GM18507 (cell line): ENCODE measurements at places on chromosomes 1 and 21.

DNA sequence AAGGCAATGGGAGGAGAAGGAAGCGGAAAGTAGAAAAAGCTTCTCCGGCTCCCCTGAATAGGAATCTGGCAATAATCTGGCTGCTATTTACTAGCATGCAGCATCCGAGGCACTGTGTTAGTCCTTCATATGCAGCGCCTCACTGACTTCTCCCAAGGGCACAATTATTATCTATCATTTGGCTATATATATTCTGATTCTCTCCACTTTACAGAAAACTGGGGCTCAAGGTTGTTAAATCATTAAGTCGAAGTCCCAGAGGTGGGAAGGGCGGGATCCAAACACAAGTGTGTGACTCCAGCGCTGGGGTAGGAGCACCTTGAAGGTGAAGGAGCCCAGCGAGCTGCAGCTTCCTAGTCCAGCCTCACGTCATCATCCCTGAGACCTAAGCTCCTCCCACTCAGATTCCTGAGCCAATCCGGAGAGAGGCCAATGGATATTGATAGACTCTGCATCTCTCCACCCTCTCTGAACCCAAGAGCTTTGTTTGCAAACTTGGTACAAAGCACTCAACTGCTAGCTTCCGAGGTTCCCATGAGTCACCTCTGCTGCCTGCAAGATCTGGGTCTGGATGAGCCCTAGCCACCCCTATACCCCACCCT is 16.6 kb upstream of the EYA3 start:
- DNase-seq = no peak

DNA sequence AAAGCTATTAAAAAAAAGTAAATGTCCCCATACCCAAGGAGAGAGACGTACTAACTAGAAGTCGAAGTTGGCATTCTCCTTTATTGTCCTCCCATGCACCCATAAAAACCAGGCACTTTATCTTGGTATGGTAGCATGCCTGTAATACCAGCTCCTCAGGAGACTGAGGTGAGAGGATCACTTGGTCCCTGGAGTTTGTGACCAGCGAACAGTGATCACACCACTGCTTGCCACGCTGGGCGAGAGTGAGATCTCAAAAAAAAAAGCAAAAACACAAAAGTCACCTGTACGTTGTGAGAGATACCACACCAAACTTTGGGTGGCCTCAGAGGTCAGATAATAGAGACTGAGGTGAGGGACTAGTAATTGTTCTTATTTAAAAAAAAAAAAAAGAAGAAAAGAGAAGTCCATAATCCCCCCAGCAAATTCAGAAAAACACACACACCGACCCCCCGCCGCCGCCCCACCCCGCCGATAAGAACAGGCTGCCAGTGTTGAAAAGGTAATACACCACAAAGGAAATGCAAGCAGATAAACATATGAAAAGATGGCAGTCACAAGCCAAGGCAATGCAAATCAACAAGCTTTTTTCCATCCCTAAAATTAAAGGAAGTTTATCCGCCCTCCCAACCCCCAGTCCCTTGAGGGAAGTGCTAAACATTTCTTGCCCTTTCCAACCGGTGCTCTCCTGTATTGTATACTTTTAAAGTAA is 3.6 kb downstream of the L1TD1 start:
- DNase-seq = no peak

- no peak for DNase-seq
Observed at GRCh38 chr1:230359992-230360668, 66.0 kb downstream of the PGBD5 start.

DNA sequence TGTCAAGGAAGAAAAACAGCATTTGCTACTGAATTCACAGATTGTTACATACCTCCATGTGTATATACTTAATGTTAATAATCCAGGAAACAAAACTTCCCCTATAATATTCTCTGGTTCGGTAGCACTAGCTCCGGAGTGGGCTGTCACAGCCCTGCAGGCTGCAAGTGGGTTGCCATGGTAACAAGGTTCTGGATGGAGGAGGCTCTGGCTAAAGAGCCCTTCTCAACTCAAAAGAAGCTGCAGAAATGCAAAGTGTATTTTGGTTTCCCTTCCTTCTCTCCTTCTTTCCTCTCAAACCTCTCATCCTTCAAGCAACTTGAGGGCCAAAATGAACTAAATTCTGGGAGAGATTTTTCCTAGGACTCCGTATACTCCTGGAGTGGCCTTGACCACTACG is 45.2 kb downstream of the ASTN1 start:
- no peak for DNase-seq

DNA sequence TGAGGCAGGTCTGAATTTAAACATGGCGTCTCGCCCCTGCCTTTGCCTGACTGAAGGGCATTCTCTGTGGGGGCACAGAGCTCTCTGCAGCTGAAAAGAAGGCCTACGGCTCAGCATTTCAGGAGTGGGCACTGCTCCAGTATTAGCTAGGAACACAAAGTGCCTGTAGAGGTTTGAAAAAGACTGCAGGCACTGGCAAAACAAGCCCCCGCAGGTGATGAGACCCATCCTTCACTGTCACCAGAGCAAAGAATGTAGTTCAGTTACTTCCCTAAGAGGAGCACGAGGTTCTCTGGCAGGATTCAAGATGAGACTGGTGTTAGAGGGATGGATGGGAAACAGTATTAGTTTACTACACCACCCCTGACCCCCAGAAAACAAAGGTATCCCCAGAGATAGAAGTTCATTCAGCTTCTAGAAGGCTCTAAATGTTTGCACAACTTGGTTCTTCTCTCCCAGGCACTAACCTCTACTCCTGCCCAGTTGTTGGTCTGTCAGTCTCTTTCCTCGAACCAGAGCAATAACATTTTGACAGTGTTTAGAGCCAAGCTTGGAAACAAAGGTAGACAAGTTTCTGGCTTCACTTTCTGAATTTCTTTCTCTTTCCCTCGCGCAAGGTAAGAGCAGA is 101.9 kb upstream of the KCNE2 start:
- no peak for DNase-seq

- no peak for DNase-seq
Observed at GRCh38 chr1:39805385-39805784, 16.7 kb upstream of the BMP8B start.

- DNase-seq = no peak
Observed at GRCh38 chr1:5386371-5386770, 605.9 kb downstream of the NPHP4 start.

DNA sequence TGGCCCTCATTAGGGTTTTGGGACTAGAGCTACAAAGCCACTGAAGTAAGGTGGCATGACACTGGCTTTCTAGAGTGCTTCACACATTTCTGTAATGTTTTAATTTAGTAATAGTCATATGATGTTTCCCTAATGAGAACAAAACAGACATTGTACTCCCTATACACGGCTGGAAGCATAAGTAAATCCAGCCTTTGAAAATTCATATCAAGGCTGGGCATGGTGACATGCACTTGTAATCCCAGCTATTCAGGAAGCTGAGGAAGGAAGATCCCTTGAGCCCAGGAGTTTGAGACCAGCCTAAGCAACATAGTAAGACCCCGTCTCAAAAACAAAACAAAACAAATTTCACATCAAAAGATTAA is 7.4 kb downstream of the USP48 start:
- DNase-seq = no peak

GRCh38 chr1:29232387-29232786 is 1.7 kb upstream of the MECR start:
- DNase-seq = no peak

DNA sequence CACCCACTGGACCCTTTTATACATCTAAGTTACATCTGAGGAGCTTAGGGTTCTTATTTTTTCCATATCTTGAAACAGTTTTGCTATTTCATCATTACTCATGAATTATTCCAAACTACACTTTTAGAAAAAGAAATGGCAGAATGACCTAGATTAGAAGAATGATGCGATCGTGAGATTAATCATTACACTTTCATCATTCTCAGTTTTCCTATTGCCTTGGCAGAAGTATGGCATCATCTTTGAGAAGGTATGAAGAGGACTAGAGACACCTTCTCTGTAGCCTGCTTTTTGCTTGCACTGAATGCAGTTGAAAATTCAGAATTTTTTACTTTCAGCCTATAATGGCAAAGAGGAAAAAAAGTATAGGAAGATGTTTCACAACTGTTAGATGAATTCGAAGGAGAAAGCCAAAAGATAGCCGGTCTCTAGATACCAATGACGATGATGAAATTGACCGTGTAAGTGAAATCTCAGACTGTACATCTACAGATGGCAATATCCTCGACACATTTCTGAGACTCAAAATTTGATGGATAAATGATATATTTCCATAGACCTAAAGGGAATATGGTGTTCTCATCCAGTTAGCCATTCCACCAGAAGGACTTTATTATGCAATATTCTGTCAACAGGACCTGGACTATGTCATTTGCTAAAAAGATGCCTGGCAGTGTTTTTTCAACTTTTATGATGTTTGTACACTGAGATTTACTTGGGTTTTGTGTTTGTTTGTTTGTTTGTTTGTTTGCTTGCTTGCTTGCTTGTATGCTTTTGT is 191.8 kb downstream of the TOMM20 start:
- DNase-seq = no peak

DNA sequence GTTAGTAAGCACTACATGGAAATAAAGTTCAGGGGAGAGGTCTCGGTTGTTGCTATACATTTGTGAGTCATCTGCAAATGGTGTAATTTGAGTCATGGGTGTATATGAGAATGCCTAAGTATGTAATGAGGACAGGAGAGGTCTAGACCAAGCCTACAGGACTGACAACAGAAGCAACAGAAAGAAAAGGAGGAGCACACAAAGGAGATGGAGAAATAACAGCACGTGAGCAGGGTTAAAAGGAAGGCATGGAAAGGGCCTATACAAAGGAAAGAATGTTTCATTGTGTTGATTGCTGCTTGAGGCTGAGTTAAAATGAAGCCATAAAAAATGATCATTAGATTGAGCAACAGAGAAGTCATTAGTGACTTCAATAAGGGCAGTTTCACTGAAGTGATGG is 28.0 kb upstream of the PRKAA2 start:
- no peak for DNase-seq

DNA sequence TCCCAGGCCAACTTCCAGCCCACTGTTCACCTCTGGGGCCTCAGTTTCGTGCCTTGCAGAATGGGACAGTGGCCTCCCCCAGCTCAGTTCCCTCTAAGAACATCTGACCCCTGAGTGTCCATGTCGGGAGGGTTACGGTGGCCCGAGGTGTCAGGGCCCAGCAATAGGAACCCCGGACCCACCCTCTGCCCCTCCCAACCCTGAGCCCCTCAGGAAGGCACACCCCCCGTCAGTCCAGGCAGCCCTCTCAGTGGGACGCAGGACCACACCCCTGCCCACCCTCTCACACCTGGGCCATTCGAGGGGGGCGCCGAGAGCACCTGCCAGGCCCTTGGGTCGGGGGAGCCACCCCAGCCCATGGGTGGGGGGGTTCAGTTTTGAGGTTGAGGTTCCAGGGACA is 447 bp downstream of the TTC34 start:
- no peak for DNase-seq

GRCh38 chr1:160093624-160094290 is 4.7 kb downstream of the IGSF8 start:
- no peak for DNase-seq

- no peak for DNase-seq
Observed at GRCh38 chr1:46719689-46720088, 775 bp upstream of the EFCAB14 start.

DNA sequence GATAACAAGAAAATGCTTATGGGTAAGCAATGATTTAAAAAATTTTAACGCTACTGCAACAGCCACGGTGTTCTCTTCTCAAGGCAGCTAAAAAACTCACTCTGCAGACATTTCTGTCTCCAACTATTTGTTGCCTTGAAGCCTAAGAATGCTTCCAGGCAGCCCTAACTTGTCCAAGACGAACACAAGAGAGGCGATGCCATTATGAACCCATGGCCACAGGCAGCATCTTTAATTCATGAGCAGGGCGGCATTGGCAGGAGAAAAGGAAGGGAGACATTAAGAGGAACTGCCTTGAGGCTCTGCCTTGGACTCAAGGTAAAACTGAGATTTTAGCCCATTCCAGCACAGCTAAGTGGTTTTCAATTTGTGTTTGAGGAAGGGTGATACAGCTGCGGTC is 67.5 kb downstream of the KCND3 start:
- no peak for DNase-seq

- DNase-seq = no peak
Observed at GRCh38 chr1:234613128-234613875, 3.3 kb upstream of the IRF2BP2 start.

DNA sequence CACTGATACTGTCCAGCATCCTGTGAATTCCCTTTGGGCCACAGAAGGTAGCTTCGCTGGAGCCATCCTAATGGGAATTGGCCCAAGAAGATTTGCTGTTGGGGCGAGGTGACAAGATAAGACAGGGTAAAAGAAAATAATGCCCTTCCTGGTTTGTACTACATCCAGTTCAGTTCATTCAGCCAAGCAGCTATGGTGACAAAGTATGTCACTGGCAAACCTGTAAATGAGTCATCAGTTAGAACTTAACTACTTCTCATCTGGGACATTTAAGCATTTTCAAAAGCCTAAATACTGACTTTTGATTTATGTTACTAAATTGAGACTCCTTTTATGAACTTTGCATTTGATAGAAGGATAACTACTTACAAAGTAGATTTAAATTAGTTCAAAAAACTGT is 54.2 kb downstream of the WDR64 start:
- DNase-seq = no peak

GRCh38 chr1:52707927-52708655 is 9.9 kb upstream of the COA7 start:
- no peak for DNase-seq
